Activated CD4-positive, alpha-beta T cell treated with anti-CD3 and anti-CD28 coated beads for 48 hours (primary cell): ENCODE measurements at places on chromosomes 5 and 9.

GRCh38 chr5:143537056-143537455 lies 133.6 kb upstream of the NR3C1 start:
- no peak for DNase-seq

DNA sequence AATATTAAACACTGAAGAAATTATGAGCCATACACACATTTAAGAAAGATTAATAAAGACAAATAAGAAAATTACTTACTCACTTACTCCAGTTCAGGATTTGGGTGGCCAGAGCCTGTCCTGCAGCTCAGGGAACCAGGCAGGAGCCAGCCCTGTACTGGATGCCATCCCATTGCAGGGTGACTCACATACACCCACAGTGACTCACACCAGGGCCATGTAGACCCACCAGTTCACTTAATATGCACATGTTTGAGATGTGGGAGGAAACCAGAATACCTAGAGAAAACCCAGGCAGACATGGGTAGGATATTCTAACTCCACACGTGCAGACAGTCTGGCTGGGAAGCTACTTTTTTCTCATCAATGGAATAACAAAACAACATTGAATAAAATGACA lies 49.6 kb upstream of the ADRB2 start:
- DNase-seq, result peak; percentile 29

GRCh38 chr9:101055516-101055915 lies 27.0 kb downstream of the PLPPR1 start:
- DNase-seq, result no peak

DNA sequence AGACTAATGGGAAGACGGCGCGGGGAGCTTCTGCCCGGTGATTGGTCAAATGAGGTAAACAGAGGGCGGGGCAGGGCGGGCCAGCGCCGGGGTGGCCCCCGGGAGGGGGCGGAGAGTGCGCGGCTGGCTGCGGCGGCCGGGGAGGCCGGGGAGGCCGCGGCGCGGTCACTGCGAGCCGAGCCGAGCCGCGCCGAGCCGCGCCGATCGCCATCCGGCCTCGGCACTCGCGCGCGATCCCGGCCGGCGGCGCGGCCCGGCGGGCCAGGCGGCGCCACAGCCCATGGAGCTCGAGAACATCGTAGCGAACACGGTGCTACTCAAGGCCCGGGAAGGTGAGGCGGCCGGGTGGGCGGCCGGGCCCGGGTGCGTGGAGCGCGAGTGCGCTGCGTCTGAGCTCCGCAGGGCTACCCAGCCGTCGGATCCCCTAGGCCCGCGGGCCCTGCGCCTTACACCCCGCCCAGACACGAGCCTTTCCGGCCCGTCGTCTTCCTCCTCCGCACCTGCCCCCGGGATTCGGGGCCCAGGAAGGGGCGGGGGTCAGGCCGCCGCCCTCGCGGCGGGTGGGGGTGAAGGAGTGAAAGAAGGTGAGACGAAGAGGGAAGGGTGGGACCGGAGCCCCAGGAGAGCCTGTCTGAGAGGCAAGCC lies at the start of gene GRK6:
TSS of gene GRK6 (plus strand) at position 111 of the 645 bp plus-strand sequence. CDS start at position 281, 170 bp downstream.
- peak; percentile 76 for DNase-seq

GRCh38 chr5:61817472-61818326 lies 485.6 kb downstream of the ZSWIM6 start:
- DNase-seq, result no peak

DNA sequence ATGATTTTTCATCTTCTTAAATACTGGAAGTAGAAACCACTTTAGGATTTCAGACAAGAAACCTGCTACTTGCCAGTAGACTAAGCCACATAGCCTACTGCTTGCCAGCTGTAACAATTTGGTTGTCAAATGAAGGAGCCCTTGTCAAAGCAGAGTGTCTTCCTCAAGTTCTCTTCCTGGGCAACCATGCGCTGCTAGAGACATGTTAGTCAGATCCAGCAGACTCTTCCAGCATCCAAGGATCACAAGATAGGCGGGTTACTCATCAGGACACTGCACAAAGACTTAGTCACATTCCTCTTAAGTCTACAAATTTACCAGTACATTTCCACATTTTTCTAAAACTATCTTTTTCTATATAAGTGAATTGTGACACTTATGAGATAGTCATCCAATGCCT lies 24.4 kb downstream of the SKIC3 start:
- no peak for DNase-seq

GRCh38 chr5:45098483-45098882 lies 289.7 kb downstream of the MRPS30 start:
- no peak for DNase-seq

DNA sequence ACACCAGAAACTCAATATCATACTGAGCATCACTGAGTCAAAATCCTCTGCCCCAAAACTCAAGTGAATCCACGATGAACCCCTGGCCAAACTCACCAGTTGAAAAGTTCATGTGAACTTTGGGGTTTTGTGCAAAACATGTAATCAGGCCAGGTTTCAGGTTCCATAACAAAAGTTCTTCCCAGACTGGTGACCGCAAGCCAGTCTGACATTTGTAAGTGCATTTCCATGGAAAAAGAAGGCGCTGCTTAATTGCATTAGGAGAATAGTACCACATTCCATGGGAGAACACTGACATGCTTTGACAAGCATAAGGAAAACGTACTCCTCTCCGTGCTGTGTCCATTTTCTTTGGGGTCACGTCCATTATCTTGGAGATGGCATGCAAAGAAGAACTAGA lies 567.0 kb downstream of the BNC2 start:
- no peak for DNase-seq

GRCh38 chr5:115246361-115246991 lies 16.2 kb downstream of the PGGT1B start:
- no peak for DNase-seq

DNA sequence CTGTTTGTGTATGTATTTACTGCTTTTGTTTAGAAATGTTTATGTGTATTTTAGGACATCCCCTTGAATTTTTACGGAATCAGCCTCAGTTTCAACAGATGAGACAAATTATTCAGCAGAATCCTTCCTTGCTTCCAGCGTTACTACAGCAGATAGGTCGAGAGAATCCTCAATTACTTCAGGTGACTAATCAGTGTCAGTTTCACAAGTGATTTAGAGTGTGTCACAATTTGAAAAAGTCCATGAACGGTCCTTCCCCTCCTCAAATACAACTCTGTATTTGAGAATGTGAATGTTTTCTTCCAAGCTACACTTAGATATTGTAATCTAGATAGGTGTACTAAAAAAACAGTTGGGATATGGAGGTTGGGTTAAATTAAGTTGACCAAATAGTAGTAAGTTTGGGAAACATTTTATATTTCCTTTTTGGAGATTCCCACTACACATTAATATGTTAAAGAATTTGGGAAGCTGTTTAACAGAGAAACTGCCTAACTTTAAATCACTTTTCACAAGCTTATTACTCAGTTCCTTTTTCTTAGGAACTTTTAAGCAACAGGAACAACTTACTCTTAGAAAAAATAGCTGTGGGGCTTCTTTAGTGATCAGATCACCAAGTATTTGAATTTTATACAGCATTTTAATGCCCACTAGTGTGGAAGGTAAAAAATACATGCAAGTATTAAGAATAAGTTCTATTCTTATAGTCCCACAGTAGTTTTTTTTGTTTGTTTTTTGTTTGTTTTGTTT lies 40.9 kb downstream of the RAD23B start:
- no peak for DNase-seq

DNA sequence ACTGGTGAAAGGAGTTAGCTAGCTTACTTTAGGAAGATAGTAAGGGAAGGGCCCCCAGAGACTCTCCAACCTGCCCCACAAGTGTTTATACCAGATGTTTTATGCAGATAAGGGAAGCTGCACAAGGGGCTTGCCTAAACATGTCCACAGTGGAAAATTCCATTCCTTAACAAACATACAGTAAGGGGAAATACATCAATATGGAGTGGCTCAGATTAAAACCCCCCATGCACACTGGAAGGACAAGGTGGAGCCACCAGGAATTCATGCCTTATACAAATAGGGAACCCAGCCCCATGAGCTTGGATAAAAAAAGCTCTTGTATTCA lies 106.3 kb upstream of the GPBP1 start:
- no peak for DNase-seq

GRCh38 chr9:87305151-87305550 lies 192.5 kb upstream of the DAPK1 start:
- no peak for DNase-seq

DNA sequence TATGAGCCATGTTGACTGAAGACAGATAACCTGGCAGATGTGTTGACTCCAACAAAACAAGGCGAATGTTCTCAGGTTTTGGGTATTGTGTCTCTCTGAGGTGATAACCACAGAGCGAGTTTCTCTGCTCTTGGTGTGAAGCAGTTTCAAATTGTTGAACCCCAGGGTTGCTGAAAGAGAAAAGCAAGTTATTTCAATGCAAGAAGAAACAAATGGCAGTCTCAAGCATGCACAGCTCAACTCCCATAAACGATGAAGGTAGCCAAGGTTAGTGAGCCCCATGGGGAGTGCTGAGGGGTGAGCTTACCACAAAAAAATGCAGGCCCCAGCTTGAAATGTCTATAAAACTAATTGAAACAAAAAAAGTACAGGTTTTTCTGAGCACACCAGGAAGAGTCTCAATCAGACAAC lies 220.8 kb upstream of the DAPK1 start:
- no peak for DNase-seq

GRCh38 chr5:133723651-133724366 lies 111.5 kb upstream of the FSTL4 start:
- DNase-seq, result no peak

GRCh38 chr5:84715686-84716085 lies 331.0 kb upstream of the EDIL3 start:
- no peak for DNase-seq

GRCh38 chr9:26735160-26735559 lies 157.4 kb downstream of the CAAP1 start:
- DNase-seq, result no peak

- DNase-seq, result no peak
These were observed 8.4 kb upstream of the JMY start for GRCh38 chr5:79227484-79228025.

- DNase-seq, result no peak
These were observed 525.9 kb upstream of the CLINT1 start for GRCh38 chr5:158384535-158385481.

GRCh38 chr5:178305801-178306200 lies 73.2 kb upstream of the PHYKPL start:
- DNase-seq, result no peak

DNA sequence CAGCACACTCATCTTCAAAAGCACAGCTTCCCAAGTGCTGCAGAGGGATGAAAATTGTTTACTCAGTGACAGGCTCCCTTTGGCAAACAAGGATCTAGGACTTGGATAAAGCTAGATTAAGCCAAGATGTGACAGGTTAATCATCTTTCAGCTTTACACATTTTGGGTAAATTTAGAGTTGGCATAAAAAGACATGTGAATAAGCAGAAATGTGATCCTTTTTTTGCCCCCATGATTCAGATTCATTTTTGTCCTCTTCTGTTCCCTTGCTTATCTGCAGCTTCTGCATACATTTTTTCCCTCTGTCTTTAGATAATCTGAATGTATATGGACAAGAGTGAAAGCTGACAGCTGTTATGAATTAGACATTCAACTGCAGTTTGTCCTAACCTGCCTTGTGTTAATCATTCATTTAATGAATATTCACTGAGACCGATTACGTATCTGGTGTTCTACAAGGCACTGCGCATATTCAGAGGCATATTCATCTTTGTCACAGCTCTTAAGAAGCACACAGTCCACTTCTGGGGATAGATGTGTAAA lies 19.6 kb downstream of the ADAMTSL1 start:
- DNase-seq, result no peak

- no peak for DNase-seq
These were observed 315.3 kb downstream of the DNAH5 start for GRCh38 chr5:13629218-13629617.

DNA sequence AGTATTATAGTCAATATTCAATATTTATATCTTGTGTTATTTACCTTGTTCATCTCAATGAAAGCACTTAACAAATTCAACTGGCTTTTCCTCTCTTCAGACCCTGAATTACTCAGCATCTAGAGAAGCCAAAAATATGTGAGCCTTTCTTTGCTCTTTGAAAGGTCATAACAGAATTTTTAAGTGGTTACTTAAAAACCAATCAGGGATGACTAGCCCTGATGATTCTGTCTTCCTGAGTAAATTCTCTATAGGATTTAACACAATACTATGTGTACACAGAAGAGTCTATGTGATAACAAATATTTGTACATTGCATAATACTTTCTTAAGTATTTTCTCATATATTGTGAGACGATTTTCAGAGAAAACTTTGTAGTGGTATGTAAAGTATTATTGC lies 546.3 kb downstream of the MAT2B start:
- DNase-seq, result no peak

- DNase-seq, result no peak
These were observed 113.2 kb downstream of the PALM2AKAP2 start for GRCh38 chr9:109893241-109893640.

DNA sequence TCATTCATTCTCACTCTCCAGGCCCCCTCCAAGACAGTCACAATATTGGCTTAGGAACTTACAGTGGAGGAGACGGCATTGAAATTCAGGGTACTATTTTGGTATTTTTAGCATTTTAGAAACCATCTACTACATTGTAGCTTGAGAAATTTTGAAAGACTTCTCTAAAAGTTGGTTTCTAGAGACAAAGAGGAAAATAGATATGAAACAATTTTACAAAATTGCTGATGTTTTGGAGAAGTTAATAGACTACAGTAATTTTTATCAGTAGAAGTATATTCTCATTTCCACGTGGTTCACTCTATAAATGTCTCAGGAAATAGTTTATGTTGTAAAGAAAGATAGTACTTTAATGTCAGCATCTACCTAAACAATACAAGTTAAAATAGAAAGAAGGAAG lies 63.2 kb upstream of the ZSWIM6 start:
- DNase-seq, result no peak

- DNase-seq, result no peak
These were observed 72.6 kb downstream of the SH3RF2 start for GRCh38 chr5:146009020-146009419.

GRCh38 chr9:95653246-95653645 lies 136.5 kb upstream of the PTCH1 start:
- no peak for DNase-seq

DNA sequence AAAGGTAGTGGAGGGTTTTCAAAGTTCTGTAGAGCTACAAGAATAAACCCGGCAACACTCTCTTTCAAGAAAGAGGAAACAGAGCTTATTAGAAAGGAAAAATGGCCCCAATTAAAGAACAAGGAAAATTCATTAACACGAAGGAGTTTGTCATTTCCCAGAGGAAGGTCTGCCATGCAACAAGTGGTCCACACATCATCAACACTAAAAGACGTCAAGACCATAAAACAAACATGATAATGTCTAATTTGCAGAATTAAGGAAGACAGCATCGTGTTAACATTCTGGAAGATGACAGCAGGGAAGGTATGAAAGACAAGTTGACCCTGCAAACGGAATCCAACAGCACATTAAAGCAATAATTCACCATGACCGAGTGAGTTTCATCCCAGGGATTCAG lies 28.6 kb upstream of the NRARP start:
- DNase-seq, result no peak

- no peak for DNase-seq
These were observed 478.1 kb upstream of the SMC2 start for GRCh38 chr9:103615994-103616393.

GRCh38 chr5:116229131-116229689 lies 144.4 kb downstream of the COMMD10 start:
- DNase-seq, result no peak

GRCh38 chr9:135758870-135759269 lies 56.9 kb downstream of the KCNT1 start:
- no peak for DNase-seq
